ENCODE measurements at places on chromosomes 4 and X.
A peak's percentile ranks its signal among the peaks of the same experiment; 100 is the strongest.

- no peak for DNase-seq
Measured at GRCh38 chrX:136647677-136648360, at the start of gene CD40LG. Gene CD40LG, plus strand, starts transcription at chrX:136648158. Its CDS starts 91 bp downstream, at chrX:136648249.

DNA sequence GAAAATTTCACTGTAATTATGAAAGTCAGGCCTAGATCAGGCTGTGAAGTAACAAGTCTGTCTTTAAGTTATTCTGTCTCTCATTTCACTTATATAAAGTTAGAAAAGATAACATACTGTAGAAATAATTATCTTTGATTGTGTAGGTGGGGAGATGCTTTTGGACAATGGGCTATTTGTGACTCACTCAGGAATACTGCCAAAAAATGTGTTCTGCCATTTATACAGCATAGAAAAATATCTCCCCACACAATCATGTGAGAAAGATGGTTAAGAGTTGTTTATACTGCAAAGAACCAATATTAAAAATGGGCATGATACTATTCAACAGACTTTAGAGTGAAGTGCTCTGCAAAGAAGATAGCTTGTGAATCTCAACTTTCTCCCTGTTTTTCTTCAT, 95.0 kb upstream of the GABRA2 start:
- DNase-seq = no peak

DNA sequence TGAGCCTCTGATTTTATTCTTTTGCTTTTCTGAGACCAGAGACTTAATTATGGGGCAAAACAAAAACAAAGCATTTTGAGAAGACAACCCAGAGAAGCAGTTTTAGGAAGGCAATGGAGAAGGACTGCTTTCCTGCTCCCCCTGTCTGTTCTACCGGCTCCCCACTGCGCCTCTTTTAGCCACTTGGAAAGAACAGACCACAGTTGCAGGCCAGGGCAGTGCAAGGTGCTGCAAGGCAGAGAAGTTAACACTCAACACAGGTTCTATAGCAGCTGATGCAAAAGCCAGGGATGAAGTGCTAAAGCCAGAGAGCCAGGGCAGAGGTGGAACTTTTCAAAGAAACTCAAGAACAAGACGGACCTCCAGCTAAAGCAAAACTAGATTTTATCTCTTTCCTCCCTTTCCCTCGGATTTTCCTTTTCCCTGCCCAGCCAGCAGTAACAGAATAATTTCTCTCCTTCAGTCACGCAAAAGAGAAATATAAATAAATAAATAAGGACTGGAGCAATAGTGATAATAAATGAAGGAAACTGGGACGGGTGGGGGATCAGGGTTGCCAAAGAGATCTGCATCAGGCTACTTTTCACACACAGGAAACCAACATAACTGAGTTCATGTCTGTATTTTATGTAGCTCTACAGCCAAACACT, 10.4 kb downstream of the SH3RF1 start:
- no peak for DNase-seq

- peak; percentile 22 for DNase-seq
Measured at GRCh38 chr4:98657531-98658286, 702 bp downstream of the TSPAN5 start.

DNA sequence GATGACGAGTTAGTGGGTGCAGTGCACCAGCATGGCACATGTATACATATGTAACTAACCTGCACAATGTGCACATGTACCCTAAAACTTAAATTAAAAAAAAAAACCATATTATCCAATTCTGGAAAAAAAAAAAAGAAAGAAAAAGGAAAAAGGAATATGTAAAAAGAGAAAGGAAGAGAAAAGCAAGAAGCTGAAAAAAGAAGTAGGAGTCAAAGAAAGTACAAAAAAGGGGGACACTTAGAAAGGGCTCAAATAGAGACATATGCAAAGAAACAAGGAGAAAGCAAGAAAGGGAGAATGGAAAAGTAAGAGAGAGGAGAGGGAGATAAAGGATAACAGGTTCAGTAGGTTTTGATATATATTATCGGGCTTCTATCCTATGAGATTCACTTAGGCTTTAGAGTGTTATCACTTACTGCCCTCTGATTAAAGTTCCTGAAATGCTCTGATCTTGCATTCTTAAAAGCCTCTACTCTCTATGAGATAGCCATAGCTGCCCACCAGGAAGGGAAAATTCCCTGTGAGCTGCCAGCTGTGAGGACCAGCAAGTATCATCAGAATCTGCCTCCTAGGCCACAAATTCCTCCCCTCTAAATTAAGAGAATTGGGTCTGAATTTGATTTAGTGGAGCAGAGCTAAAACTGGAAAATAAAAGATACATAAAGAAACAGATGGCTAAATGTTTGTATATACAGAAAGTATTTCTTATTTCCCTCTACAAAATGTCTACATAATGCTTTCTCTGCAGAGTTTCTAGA, 95.2 kb downstream of the AMMECR1 start:
- no peak for DNase-seq

DNA sequence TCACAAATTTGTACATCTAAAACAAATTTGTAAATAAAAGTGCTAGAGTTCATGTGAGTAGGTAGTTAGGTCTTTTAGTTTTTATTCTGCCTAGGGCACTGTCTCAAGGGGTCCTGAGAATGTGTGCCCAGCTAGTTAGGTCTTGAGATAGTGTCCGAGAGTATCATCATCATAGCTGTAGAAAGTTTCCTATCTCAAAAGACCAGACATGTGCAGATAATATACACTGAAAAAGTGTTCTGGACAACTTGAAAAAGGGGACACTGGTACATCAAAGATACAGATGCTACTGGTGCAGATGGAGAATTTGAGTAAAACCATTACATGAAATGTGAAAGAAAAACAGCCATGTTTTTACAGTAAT, 1.8 kb upstream of the ZCCHC4 start:
- no peak for DNase-seq

DNA sequence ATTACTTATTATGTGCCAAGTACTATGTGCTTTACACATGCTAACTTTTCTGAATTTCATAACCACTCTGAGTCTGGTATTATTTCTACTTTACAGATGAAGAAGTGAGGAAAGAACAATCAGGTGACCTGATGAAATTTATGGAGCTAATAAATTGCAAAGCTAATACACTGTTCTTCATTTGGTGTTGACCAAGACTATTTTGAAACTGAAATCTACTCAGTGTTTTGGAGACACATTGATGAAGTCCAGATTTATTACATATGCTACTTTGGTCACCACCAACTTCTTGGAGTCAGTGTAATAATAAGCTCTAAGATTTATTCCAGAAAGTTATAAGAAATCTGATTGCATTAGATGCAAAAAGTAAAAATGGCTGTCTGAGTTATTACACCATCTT, 637.9 kb downstream of the FAT4 start:
- DNase-seq = no peak

GRCh38 chrX:3680459-3680858, 33.0 kb downstream of the PRKX start:
- DNase-seq = no peak

DNA sequence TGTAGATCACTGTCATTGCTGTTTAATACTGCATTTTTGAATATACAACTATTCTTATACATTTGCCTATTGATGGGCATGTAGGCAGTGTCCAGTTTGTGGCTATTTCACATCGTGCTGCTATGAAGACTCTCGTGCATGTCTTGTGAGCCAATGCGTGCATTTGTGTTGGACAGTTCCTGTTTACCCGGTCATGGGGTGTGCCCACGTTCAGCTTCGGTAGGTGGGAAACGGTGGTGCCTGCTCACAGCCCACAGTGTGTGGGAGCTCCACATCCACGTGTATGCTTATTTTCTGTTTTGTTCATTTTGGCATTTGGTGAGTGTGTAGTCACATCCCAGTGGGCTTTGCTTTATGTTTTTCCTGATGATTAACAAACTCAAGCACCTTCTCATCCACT, 19.7 kb upstream of the RNF212 start:
- DNase-seq = no peak

DNA sequence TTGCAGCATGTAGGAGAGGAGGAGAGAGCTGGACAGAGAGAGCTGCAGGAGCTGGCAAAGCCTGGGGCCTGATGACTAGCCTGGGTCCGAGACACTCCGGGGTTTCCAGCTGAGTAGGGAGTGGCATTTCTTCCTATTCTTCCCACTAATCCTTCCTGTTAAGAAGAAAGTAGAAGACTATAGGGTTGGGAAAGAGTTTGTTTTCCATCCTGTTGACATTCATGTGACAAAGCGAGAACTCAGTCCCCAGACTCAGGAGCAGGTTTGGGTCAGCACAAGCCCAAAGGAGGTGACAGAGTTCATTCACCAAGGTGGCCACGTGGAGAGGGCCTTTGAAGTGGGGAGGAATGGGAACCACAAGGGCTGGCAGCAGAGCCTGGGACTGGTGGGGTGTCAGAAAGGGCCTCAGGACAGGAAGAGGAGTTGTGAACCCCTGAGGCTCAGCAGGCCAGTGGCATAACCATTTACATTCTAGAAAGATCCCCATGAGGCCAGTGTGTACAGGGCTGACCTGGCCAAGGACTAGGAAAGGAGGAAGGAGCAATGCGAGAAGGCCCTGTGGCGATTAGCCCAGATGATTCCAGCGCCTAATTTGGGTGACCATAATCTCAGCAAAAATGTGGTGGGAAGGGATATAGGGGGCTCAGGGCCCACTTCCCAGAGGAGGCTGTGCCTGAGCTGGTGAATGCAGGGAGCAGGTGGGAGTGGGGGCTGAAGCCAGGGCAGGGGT, 3.3 kb upstream of the HAUS3 start:
- no peak for DNase-seq

DNA sequence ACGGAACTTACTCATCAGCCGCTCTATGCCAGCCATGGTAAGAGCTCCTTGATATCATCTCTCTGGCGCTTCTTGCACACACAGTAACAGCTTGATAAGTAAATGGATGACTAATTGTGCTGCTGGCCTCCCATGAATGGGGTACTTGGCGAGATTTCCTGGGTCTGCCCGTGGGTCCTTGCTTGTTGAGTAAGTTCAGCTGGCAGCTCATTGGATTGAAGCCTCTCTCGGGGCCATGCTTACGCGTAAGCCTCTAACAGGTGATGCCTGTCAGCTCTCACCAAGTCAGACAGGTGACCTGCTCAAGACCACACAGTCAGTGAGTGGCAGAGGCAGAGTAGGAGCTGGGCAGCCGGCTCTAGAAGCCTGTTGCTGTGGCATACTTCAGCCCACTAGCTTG, 7.7 kb downstream of the NSG1 start:
- no peak for DNase-seq

GRCh38 chr4:1192493-1193205, 20.3 kb upstream of the SPON2 start:
- no peak for DNase-seq

- DNase-seq = no peak
Measured at GRCh38 chr4:41119867-41120295, 94.5 kb downstream of the APBB2 start.

- no peak for DNase-seq
Measured at GRCh38 chrX:138925330-138925729, 213.8 kb upstream of the FGF13 start.

DNA sequence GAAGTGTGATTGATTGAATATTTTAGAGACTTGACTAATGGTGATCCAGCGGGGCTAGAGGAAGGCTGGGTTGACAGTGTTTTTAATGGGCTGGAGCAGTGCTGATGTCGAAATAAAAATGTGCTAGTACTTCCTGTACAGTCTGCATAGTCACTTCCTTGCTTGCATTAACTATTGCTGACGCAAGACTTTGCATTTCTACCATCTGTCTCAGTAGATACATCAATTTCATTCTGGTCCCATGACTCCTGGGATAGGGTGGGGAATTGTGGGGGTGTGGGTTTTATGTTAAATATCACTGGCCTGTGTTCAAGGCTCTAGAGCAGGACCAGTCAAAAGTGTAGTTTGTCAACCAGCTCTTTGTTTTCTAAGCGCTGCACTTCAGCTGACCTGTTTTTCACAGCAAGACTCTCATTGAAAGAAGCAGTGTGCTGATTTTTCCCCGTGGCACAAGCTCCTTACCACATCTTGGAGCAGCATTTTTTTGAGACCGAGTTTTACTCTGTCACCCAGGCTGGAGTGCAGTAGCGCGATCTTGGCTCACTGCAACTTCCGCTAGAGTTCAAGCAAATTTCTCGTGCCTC, 35.2 kb upstream of the PHEX start:
- peak; percentile 46 for DNase-seq

GRCh38 chr4:104248726-104249125, 246.0 kb downstream of the CXXC4 start:
- no peak for DNase-seq

DNA sequence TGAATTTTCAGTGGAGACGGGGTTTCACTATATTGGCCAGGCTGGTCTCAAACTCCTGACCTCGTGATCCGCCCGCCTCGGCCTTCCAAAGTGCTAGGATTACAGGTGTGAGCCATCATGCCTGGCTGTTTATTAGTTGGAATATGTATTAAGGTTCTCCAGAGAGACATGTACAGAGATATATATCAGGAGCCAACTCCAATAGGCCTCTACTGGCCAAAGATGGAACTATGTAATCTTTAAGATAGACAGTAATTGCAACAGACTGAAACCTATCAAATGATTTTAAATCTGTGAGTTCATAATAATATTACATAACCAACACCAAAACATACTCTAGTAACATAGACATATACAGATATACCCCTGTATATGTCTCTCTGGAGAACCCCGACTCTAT, 5.8 kb upstream of the DMP1 start:
- DNase-seq = no peak

- DNase-seq = peak; percentile 16
Measured at GRCh38 chr4:173013232-173013930, 155.2 kb upstream of the GALNT7 start.

- no peak for DNase-seq
Measured at GRCh38 chr4:146105464-146105863, 70.1 kb upstream of the LSM6 start.

- no peak for DNase-seq
Measured at GRCh38 chrX:40090050-40090804, 7.5 kb downstream of the BCOR start.

DNA sequence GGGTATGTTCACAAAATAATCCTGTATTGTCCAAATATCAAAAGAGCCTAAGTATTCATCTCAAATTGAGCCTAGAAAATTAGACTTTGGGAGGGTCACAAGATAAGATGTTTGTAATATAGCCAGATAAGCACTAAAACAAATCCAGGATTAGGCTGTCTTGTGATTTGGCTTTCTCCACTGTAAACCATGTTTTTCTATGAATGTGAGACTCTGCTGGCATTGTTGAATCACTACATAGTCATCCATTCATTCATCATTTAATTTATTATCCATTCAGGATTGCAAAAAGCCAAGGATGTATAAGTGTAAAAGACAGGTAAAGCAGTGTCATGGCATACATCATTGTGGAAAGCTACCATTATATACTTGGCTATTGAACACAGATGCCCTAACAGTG, 148.0 kb downstream of the GRID2 start:
- no peak for DNase-seq

DNA sequence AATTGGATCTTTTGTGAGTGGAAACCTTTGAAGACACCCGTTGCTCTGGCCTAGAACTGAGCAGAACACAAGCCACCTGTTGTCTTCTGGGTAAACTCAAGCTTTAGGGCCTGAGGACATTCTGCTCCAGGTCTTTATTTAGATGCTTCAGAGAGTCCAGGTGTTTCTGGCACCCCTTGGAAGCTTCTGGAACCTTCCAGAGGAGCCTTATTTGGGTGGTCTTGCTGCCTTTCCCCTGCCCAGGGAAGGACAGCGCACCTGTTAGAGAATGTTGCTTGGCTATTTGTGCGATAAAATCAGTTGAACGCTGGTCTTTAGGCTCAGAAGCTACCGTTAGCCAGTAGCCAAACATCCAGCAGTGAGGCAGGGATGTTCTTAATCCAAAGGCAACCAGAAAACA, 3.0 kb downstream of the ZNF275 start:
- DNase-seq = no peak

Measured in T-helper 1 cell (primary cell).